Dermis blood vessel endothelial cell (primary cell): ENCODE measurements at places on chromosomes 4 and X. TPM values are rescaled to one million over a fixed set of nuclear protein-coding genes. Genes with fewer than 3 reads are reported as not detected.

STBD1 gene
- total RNA-seq = 1.0 and 1.3 TPM in 2 replicates

P2RY8 gene
- 0.17 and 0.79 TPM in 2 replicates for total RNA-seq

WNK3 gene
- total RNA-seq = 0.60 and 1.0 TPM in 2 replicates

DCLK2 gene
- 2.0 and 2.4 TPM in 2 replicates for total RNA-seq

NCAPG gene
- total RNA-seq = 16.2 and 78.7 TPM in 2 replicates

ATP6AP2 gene
- 82.0 and 101 TPM in 2 replicates for total RNA-seq

PPA2 gene
- total RNA-seq = 67.1 and 86.4 TPM in 2 replicates

SLC25A43 gene
- 22.2 and 22.8 TPM in 2 replicates for total RNA-seq

MAGEA12 gene
- total RNA-seq = not detected in 2 replicates

AMER1 gene
- 2.2 and 2.5 TPM in 2 replicates for total RNA-seq

TAF7L gene
- total RNA-seq = 0.23 TPM in 1 of 2 replicates, not detected in the other

ITGB1BP2 gene
- 1.3 and 2.0 TPM in 2 replicates for total RNA-seq

CT45A5 gene
- total RNA-seq = not detected in 2 replicates

TTC29 gene
- total RNA-seq = not detected in 2 replicates

TCP11X2 gene
- total RNA-seq = not detected in 2 replicates

EGFL6 gene
- not detected in 2 replicates for total RNA-seq

CXCR3 gene
- not detected in 2 replicates for total RNA-seq

AMOT gene
- 2.0 and 7.1 TPM in 2 replicates for total RNA-seq

MAP7D3 gene
- 17.2 and 24.6 TPM in 2 replicates for total RNA-seq

GATA1 gene
- total RNA-seq = not detected in 2 replicates

MTNR1A gene
- not detected in 2 replicates for total RNA-seq

ARMCX4 gene
- 5.1 and 6.9 TPM in 2 replicates for total RNA-seq

RBBP7 gene
- total RNA-seq = 79.8 and 113 TPM in 2 replicates

TMSB15A gene
- 1.8 TPM in 1 of 2 replicates, not detected in the other for total RNA-seq

IL2RG gene
- 0.51 TPM in 1 of 2 replicates, not detected in the other for total RNA-seq

MAGEA2B gene
- not detected in 2 replicates for total RNA-seq

BLTP1 gene
- total RNA-seq = 91.6 and 97.4 TPM in 2 replicates

BEX5 gene
- 0.17 TPM in 1 of 2 replicates, not detected in the other for total RNA-seq

PITX2 gene
- total RNA-seq = not detected in 2 replicates

F8 gene
- 12.4 and 19.1 TPM in 2 replicates for total RNA-seq

CSAG2 gene
- not detected in 2 replicates for total RNA-seq

ANAPC10 gene
- 27.6 and 35.6 TPM in 2 replicates for total RNA-seq

NXF2 gene
- not detected in 2 replicates for total RNA-seq

SMIM10L2A gene
- 0.70 and 1.0 TPM in 2 replicates for total RNA-seq

FOXP3 gene
- total RNA-seq = 0.17 TPM in 1 of 2 replicates, not detected in the other

PLAC8 gene
- 0.34 and 1.1 TPM in 2 replicates for total RNA-seq

GRIA2 gene
- total RNA-seq = not detected in 2 replicates

FAM47A gene
- total RNA-seq = not detected in 2 replicates

CLGN gene
- total RNA-seq = 0.34 and 0.51 TPM in 2 replicates

FMR1NB gene
- not detected in 2 replicates for total RNA-seq

DRP2 gene
- total RNA-seq = 0.05 TPM in 1 of 2 replicates, not detected in the other

SCML2 gene
- 1.9 and 3.1 TPM in 2 replicates for total RNA-seq

SERTM2 gene
- total RNA-seq = not detected in 2 replicates

OTC gene
- total RNA-seq = 2.4 and 4.5 TPM in 2 replicates

CFAP299 gene
- total RNA-seq = 0.34 TPM in 1 of 2 replicates, not detected in the other

TKTL2 gene
- not detected in 2 replicates for total RNA-seq

OPRPN gene
- total RNA-seq = not detected in 2 replicates

SMS gene
- total RNA-seq = 117 and 166 TPM in 2 replicates
